ENCODE measurements at places on chromosomes 3 and 15.

DNA sequence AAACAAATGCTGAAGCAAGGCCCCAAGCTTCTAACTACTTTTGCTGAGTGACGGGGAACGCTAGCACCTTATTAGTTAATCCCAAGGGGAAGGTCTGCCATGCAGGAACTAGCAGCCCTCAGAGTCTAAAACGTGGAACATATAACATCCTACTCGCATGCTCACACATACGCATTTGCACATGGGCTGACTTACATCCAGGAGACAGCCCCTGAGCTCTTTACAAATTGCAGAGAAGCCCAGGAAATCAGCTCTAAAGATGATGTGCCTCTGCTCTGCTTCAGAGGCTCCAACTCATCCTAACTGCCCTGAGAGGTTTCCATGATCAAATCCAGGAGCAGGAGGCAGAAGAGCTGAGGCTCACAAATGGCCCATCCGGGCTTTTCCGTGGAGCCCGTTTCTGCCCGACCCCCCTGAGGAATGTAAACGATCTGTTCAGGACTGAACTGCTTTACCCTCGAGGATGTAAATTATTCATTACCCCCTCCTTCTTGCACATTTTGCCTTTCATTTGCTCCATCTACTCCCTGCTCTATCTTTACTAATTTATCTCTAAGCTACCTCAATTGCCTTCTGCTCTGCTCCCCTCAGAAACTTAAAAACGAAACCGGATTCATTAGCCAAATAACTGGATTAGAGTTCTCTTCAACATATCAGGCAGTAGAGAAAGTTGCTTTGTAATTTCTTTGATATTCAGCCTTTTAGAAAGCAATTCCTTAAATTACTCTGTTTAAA, 141.9 kb upstream of the CCDC54 start:
- DNase-seq, result no peak

GRCh38 chr3:148957586-148957985, 33.8 kb upstream of the GYG1 start:
- DNase-seq, result no peak

- no peak for DNase-seq
Observed at GRCh38 chr15:66287461-66288057, 5.8 kb upstream of the DIS3L start.

- DNase-seq, result no peak
Observed at GRCh38 chr3:4950351-4950784, 28.9 kb upstream of the BHLHE40 start.

DNA sequence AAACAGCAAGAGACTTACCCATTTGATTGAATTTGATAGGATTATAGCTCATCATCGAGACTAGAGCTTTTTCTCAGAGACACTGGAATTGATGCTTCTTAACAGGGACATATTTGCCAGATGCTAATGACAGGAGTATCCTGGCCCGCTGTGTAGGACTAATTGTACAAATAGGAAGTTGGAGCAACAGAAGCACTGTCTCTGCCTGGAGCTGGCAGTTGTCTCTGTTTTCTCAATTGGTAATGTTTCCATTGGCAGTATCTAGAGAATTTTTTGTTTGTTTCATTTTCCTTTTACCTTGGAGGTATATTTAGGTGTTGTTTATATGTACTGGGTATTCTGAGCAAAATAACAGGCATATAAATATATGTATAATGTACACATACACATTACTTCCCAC, 8.9 kb upstream of the PCOLCE2 start:
- no peak for DNase-seq
